ENCODE measurements at places on chromosomes 2 and 18.
A peak's percentile ranks its signal among the peaks of the same experiment; 100 is the strongest.

DNA sequence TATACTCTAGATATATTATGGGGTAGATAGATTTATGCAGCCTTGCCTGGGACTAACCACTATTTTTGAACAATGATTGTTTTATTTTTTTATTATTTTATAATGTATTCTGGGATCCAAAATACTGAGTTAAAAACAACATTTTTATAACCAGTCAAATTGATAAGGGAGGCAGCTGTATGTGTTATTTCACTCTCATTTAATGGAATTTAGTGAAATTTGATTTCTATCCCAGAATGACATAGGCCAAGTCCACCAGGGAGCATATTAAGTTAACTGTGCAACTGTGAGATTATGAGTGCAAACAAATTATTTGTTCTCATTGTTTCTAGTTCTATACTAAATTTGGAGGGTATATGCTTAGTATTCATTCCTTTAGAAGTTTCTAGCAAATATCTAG lies 553.6 kb upstream of the NRP2 start:
- no peak for DNase-seq

DNA sequence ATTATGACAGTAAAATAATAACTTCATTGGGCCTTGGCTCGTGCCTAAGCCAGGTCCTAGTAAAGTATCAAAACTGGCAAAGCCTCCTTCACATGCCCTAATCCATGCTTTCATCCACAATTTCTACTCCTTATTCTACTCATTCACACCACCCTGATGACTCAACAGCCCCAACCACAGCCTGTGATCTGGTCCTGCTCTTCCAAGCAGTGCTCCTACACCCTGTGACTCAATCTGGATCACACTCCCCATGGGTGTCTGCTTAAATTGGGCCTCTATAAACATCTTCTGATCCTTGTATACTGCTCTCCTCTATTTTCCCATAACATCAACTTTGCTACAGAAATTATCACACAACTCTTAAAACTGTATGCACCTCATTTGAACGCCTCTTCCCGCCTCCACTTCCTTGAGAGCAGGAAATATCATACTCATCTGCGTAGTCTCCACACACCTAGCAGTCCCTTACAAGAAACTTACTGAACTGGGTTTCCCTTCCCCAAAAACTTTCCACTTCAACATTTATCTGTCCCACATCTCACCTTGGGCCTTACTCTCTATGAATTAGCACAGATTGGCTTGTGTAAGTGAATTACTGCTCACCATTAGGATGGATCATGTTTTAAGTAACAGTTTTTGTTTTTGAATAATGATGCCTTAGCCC lies 15.9 kb downstream of the GTF3C3 start:
- DNase-seq, result no peak

DNA sequence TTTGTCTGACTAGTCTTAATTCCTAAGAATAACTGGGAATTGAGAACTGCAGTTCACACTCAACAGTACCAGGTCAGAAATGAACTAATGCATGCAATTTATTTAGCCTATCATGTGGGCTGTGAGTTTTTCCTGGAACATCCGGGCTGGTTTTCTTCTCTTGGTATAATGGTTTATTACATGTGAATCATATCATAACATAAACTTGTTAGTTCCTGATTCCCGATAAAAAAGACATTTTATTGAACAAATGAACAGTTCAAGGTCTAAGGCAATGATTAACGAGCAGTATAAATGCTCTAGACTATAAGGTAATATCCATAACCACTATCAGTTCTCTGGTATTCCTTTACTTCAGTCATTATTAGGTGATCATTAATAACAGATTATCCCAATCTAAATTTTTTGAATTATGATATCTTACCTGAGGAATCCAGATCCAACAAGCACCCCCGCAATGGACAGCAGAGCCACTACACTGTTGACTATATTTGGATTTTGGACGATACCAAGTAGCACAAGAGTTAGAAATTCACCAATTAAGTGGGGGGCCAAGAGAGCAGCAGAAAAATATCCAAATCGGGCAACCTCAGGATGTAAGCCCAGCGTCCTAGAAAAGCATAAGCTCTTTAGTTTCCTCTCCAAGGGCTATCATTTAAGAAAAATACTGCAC lies 19.0 kb downstream of the ABCG5 start:
- no peak for DNase-seq

GRCh38 chr2:60252581-60253150 lies 300.8 kb downstream of the BCL11A start:
- no peak for DNase-seq

- DNase-seq, result no peak
Observed at GRCh38 chr2:165953306-165953654, 296 bp downstream of the TTC21B start.

DNA sequence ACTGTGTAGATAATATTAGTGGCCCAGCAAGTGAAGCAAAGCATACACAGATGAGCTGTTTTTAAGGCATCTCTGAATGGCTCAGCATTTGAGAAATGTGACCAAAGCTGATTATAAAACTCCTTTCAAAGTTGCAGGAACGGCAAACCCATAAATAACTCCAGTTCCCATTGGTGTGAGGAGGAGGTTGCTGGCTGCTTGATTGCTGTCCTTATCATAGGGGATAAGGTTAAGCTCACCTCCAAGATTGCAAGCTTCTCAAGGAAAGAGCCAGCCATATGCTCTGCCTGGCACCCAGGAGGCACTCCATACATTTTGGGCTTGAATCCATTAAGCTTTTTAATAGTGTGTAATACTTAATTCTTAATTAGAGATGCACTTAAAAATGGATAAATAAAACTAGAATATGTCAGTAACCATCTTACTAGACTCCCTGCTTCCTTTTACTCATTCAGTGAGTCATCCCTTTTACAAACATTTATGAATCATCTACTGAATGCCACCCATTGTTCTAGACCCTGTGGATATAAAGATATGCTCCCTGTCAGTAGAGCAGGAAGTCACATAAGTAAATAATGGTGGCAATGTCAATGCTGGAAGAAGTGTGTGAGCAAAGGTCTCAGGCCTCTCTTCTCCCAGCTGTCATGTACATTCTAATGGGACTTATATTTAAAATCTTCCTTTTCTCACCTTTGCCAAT lies 99.3 kb downstream of the SPATS2L start:
- peak; percentile 33 for DNase-seq

GRCh38 chr2:209734805-209735204 lies 36.8 kb upstream of the UNC80 start:
- no peak for DNase-seq

DNA sequence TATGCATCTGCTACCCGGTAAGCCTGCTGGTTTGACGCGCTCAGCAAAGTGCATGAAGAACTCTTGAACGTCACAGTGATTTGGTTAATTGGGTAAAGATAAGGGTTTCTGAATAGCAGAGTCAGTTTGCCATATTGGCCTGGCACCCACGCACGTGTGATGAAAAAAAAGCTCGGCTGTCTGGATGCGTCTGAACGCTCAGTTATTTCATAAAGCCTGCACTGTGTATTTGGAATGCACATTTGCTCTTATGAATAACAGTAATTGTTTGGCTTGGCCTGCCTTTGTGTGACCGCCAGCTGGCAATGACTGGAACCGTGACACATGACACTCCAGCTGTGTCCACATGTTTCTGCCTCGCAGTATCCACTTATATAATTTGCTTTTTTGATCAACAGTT lies 129.2 kb upstream of the MEIS1 start:
- DNase-seq, result no peak

GRCh38 chr2:153308466-153308865 lies 170.1 kb downstream of the RPRM start:
- no peak for DNase-seq

GRCh38 chr18:53134711-53135110 lies 794.7 kb downstream of the DCC start:
- DNase-seq, result no peak

DNA sequence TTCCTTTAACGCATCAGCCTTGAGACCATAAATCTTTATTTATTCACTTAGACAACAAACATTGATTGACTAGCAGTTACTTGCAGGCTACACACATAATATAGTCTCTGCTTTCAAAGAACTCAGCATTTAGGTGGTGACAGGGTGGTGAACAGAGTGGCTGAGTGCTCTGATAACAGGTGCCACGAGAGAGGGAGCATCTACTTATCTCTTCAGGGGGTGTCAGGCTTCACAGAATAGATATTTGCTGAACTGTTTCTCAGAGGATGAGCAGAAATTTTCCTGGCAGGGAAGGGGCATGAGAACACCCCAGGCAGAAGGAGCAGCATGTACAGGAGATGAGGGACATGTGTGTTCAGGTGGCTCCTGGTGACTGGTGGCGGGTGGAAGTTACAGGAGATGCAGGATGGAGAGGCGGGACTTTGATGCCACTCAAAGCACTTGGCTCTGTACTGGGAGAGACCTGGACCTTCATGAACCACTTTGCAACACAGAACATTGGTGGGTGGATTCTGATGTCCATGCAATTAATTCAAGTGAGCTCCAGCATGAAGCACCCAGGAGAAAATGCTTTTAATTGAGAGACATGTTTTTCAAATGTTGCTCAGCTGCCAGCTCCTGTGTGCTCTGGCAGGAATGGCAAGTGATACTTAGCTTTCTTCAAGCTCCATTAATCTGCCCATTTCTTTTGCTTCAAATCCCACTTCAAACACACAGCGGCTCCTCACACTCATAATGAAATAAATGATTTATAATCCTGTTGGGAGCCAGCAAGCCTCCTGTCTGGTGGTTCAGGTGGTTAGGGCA lies 248.9 kb downstream of the MYCN start:
- DNase-seq, result no peak

DNA sequence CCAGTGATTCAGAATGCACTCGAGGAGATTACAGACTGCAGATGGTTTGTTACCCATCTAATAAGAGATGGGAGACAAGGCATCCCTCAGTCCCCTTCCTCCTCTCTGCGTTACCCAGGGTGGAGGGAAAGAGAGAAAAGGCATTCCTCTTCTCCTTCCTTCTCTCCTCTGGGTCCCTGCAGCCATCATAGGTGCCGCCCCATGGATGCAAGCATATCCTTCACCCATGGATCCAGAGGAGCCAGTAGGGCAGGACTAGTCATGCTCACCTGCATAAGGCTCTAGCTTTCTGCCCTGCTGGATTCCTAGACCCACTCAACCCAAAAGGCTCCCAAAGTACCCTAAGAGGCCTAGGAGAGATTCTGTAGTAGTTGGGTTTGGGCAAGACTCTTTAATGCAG lies 20.4 kb downstream of the CMPK2 start:
- no peak for DNase-seq

- DNase-seq, result no peak
Observed at GRCh38 chr2:119694845-119695521, 16.0 kb downstream of the TMEM177 start.

DNA sequence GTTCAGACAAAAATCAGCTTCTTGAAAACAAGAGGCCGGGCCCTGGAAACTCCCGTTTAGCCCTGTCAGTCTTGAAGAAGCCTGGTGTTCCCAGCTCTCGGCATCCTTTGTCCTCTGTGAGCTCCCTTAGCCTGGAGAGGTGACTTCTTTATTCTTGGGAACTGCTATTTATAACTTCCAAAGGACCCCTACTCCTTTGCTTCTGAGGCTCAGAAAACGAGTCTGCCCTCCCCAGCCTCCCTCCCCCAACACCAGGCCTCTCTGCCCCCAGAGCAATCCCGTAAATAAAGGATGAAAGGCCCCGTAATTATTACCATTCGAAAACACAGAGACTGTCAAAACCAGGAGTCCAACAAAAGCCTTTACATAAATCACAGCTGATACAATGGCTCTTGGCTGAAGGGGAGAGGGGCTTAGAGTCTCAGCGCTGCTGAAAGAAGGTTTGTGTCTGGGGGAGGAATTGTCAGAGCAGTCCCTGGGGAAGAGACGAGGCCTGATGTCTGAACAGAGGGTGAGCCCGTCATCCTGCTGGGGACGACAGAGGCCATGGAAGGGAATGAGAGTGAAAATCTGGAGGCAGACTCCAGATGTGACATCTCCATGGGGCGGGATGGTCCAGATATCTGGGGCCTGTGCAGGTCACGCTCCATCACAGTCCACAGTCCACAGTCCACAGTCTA lies 283.0 kb downstream of the MYCN start:
- DNase-seq, result no peak

GRCh38 chr2:175445281-175445680 lies 263.8 kb upstream of the ATP5MC3 start:
- DNase-seq, result no peak

- DNase-seq, result no peak
Observed at GRCh38 chr18:49658823-49659404, 97.1 kb downstream of the LIPG start.

- no peak for DNase-seq
Observed at GRCh38 chr2:25039126-25039525, 2.8 kb upstream of the EFR3B start.
